T-helper 2 cell (primary cell): ENCODE measurements at places on chromosomes 5 and 9.

GRCh38 chr9:83109296-83109695, 46.4 kb upstream of the RASEF start:
- DNase-seq, result no peak

DNA sequence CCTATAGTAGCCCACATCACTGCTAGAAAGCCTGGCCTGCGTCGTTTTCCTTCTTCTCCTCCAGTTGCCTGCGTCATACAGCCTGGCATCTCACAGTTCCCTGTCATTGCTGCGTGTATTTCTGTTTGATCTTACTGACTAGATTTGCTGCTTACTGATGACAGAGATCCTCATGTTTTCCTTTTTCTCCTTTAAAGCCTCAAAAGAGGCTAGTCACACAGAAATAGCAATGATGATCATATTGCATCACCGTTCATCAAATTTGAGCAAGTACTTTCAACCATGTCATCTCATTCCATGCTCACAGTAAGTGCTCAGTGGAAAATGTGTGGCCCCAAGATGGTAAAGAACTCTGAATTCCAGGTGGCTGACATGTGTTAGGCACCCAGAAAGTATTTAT, 76.8 kb downstream of the MVB12B start:
- no peak for DNase-seq

DNA sequence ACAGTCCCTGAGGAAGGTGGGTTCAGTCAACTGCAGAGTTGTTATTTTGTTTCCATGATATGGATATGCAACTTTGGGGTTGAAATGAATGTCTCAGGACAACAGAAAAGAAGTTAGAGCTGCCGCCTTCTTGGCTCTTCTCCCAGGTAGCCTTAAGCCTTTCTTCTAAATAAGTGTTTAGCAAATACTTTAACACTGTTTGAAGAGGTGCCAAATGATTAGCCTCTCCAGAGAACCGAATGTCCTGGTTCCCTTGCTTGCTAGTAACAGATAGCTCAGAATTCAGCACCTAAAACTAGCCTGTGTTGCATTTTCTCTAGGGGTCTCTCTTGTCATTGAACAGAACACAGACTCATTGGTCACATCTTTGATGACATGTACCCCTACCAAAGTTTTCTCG, 127.7 kb upstream of the PIK3R1 start:
- no peak for DNase-seq

- no peak for DNase-seq
These were observed 32.9 kb upstream of the PDE8B start for GRCh38 chr5:77177576-77177975.

DNA sequence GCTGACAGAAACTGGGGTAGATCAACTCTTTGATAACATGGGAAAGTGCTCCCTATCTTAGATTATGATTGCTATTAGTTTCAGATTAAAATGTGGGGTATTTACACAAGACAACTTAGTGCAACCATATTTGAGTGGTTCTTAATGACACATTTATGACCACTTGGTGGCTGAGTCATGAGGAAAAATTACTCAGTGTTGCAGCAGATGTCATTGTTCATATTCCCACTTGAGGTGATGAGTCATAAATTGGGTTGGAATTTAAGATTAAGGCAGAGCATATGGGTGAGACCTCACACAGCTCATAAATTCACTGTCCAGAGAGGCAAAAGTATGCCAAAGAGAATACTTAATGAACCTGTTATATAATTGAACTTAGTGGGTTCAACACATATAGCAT, 408.3 kb downstream of the DMRT2 start:
- no peak for DNase-seq
